IMR-90 (cell line): ENCODE measurements at places on chromosomes 6 and 20. TPM values are rescaled to one million over a fixed set of nuclear protein-coding genes. Genes with fewer than 3 reads are reported as not detected.

The SLC22A16 gene
- not detected in 2 replicates for total RNA-seq

The FOXC1 gene
- 1.3 and 1.9 TPM in 2 replicates for total RNA-seq

The MYLK2 gene
- 0.18 and 0.28 TPM in 2 replicates for total RNA-seq

The SLC22A7 gene
- not detected in 2 replicates for total RNA-seq

The ERVFRD-1 gene
- total RNA-seq, result not detected in 2 replicates

The TMEM151B gene
- not detected in 2 replicates for total RNA-seq

The GPANK1 gene
- total RNA-seq, result 6.1 and 7.2 TPM in 2 replicates

The GSTA3 gene
- not detected in 2 replicates for total RNA-seq

The LY6G5C gene
- total RNA-seq, result 0.18 TPM in 1 of 2 replicates, not detected in the other

The CCR6 gene
- not detected in 2 replicates for total RNA-seq

The ISM1 gene
- total RNA-seq, result not detected in 2 replicates

The AK9 gene
- 1.8 and 2.2 TPM in 2 replicates for total RNA-seq

The ELOVL4 gene
- total RNA-seq, result 2.3 and 5.0 TPM in 2 replicates

The IRF4 gene
- total RNA-seq, result not detected in 2 replicates

The RNF182 gene
- total RNA-seq, result 6.4 and 9.1 TPM in 2 replicates

The THEMIS gene
- total RNA-seq, result under 0.01 TPM in 1 of 2 replicates, not detected in the other

The MLN gene
- not detected in 2 replicates for total RNA-seq

The PRDM13 gene
- total RNA-seq, result not detected in 2 replicates

The PTCRA gene
- not detected in 2 replicates for total RNA-seq

The OR2J3 gene
- not detected in 2 replicates for total RNA-seq

The SNAI1 gene
- total RNA-seq, result 0.54 and 0.83 TPM in 2 replicates

The ARG1 gene
- total RNA-seq, result not detected in 2 replicates

The TNF gene
- not detected in 2 replicates for total RNA-seq

The TSBP1 gene
- not detected in 2 replicates for total RNA-seq

The HLA-DOB gene
- 0.28 and 0.36 TPM in 2 replicates for total RNA-seq

The CGA gene
- not detected in 2 replicates for total RNA-seq

The FAM162B gene
- 3.2 and 3.6 TPM in 2 replicates for total RNA-seq

The ETV7 gene
- total RNA-seq, result under 0.01 and 0.18 TPM in 2 replicates

The OR2H1 gene
- not detected in 2 replicates for total RNA-seq

The OPRL1 gene
- 0.28 and 0.36 TPM in 2 replicates for total RNA-seq
